ENCODE measurements at places on chromosomes 11 and 22.

DNA sequence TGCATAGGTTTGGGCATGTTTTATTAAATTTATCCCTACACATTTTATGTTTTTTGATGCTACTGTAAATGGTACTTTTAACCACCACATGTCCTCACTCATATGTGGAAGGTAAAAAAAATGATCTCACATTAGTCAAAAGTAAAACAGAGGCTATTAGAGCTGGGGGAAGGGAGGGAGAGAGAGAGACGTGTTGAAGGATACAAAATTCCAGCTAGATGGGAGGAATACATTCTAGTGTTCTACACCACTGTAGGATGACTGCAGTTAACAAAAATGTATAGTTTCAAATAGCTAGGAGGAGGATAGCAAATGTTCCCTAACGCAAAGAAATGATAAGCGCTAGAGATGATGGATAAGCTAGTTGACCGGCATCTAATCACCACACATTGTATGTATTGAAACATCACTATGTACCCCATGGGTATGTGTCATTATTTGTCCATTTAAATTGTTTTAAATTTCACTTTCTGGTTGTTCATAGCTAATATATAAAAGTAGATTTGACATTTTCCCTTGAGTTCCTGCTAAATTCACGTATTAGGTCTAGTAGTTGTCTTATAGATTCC, 9.9 kb upstream of the GNB1L start:
- no peak for DNase-seq

DNA sequence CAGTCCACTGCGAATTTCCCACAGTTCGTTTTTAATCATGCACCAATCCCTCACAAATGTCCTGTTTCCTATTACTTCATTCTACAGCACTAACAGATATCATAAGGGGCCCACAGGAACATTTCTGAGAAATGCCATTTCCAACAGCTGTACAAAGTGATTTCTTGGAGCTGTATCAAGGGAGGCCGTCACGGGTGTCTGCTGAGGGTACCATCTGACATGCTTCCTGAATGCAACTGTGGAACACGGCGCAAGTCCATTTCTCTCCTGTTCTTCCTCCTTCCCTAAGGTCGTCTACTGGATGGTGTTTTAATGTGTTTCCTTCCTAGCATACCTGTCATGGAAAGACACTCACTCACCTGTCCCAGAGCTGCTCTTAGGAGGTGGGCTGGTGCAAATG, 320.7 kb downstream of the LARGE1 start:
- DNase-seq = no peak

DNA sequence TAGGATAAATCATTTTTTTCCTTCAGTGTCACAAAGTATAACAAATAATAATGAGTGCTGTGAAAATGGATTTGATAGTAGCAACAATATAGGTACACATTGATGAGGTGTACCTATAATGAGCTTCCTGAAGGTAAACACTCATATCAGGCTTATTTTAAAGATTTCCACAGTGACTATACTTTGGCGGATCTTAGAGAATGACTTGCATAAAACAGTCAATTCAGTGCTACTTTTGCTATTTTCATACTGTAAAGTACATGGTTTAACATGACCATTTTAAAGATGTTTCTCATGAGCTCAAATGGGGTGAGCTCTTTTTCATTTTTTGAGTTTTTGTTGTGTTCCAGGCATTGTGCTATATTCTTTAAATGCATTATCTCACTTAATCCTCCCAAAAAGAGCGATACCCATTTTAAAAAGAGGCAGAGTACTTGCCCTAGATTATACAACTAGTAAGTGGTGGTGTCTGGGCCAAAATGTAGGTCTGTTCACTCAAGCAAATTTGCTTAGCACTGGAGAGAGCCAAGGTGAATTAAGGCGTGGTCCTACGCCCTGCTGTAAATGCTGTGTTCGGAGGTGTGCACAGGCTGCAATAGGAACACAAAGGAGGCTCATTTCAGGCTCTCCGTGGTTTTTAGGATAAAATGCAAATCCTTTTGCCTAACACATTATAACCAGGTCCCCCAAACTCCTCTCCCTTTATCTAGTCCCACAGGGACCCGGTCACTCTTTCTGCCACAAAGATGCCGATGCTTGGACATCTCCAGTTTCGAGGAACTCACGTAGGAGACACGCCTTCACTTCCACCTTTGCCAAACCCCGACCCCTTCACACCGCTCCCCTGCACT, 617 bp upstream of the ALKBH3 start:
- no peak for DNase-seq

- DNase-seq = no peak
Observed at GRCh38 chr11:61010466-61011228, 39.2 kb downstream of the CD6 start.

- DNase-seq = no peak
Observed at GRCh38 chr11:27650988-27651387, 49.3 kb downstream of the BDNF start.

DNA sequence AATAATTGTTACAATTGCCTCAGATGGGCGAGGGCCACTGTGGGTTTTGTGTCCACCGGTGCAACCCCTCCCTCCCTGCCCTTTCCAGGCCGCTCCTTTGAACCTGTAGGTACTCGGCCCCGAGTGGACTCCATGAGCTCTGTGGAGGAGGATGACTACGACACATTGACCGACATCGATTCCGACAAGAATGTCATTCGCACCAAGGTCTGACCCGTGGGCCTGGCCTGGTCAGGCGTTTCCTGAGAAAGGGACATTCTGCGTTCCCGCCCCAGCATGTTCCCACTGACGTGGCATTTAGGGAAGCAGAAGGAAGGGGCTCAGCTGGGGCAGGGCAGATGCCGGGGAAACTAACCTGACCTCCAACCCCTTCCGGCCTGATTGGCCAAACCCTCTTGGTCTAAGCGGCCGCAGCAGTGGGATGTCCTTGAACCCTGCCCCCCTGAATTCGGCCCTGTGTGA, 10.1 kb downstream of the SIDT2 start:
- no peak for DNase-seq

DNA sequence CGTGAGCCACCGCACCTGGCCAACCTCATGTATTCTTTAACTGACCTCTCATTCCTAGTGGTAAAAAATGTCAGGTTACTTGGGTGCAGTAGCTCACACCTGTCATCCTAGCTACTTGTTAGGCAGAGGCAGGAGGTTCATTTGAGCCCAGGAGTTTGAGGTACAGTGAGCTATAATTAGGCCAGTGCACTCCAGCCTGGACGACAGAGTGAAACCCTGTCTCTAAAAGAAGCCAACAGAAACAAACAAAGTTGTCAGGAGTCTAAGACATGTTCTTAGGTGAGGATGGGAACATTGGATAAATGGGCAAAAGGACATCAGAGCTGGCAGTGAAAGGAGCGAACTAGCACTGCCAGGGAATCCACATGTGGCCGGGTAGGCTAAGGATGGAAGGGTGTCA, 18.1 kb downstream of the MADD start:
- no peak for DNase-seq

- no peak for DNase-seq
Observed at GRCh38 chr11:888310-889212, 22.0 kb downstream of the CHID1 start.

GRCh38 chr11:100719809-100720221, 32.7 kb downstream of the ARHGAP42 start:
- DNase-seq = no peak

- no peak for DNase-seq
Observed at GRCh38 chr22:39278040-39278439, 33.3 kb upstream of the PDGFB start.

DNA sequence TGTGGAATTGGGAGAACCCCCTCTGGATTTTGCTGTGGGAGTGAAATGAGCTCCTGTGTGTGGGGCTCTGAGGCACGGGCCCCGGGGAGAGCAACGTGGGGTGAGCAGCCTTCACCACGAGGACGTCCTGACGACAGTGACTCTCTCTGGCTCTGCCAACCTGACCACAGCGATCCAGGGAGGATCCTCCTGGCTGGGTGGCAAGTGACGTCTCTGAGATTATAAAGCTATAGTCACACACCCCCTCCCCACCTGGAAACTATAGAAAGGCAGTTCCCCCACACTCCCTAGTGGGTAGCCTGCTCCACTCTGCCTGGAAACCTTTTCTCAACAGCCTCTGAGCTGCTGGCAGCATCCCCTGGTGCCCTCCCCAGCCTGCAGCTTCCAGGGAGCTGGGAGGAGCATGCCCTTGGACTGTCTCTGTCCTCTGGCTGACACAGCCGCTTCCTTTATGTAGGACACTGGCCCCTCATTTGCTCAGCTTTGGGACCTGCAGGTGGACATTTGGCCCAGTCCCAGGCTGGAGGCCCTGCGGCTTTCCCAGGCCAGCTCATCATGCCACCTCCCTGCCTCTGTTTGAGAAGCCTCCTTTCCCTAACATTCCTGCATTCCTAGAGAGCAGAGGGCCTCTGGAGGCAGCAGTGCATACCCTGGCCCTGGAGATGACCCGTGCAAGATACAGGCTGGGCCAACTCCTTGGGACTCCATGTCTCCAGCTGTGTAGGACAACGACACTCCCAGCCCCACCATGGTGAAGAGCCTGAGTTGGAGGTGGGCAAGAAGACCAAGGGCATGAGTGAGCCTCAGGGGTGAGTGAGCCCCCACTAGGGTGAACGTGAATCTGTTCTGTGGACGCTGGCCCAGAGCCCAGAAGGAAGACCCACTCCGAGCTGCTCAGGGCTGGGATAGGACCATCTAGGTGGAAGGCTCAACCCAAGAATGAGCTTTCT, 314.0 kb downstream of the NTM start:
- DNase-seq = no peak

GRCh38 chr11:35066783-35067423, 72.1 kb upstream of the CD44 start:
- no peak for DNase-seq

GRCh38 chr11:33691066-33691864, 9.4 kb downstream of the C11orf91 start:
- DNase-seq = no peak

DNA sequence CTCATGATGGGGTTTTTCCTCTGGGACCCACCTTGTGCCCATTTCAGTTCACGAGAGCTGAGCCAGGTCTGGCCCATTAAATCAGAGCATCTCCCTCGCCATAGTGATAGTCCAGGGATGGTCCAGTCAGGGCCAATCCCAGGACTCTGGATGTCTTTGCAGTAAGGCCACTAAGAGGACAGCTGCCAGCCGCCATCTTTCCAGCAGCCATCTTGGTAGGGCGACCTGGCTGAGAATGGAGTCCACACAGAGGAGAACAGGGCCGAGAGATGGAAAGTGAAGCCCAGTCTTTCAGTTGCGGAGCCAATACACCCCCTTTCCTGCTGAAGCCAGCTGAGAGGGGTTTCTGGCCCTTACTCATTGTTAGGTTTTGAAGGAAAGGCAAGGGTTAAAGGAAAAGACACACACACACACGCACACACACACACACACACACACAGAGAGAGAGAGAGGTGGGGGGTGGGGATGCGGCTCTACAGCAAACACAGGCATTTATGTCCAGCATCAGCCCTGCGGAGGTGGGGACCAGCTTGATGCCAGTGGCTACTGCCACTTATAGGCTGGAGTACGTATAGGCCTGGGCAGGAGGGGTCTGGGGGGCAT, 12.4 kb upstream of the KIAA0930 start:
- no peak for DNase-seq

DNA sequence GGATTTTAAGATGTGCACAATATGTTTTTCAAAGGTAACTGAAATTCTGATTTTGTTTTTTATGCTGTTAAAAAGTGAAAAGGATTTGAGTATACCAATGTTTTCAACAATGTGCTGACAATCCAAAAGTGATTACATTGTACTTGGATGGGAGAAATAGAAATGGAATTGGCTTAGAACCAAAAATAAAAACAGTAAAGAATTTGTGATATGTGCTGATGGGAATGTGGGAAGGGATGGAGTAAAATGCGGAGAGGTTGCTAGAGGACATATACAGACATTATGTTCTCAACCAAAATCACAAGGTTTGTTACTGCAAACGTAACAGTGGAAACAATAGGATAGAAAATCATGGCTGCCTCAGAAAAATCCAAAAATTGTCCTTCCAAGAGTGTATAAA, 279.3 kb upstream of the TENM4 start:
- DNase-seq = no peak

DNA sequence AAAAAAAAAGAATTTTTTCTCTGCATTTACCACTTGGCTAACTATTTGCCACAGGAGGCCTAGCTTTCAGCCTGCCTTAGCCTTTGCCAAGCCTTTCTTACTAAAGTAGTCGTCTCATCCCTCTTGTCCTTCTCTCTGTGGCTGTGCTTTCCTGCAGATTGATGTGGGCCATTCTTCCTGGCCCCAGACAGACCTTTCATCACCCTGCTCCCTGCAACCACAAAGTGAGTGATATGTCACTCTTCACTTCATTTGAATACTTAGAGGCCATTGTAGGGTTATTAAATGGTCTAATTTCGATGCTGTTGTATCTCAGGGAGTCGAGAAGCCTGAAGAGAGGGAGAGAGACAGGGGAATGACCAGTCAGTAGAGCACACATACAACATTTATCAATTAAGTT, 37.6 kb downstream of the ART5 start:
- no peak for DNase-seq

DNA sequence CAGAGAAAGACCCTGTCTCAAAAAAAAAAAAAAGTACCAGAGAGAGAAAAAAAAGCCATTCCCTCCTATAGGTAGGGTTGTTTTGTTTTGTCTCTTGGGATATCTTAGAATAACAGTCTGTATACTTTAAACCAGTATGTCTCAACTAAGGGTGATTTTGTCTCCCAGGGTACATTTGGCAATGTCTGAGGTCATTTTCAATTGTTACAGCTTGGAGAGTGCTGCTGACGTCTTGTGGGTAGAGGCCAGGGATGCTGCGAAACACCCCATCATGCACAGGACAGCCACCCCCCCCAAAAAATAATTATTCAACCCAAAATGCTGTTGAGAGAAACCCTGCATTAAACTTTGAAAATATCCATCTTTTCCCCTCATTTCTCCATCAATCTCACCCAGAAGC, 56.1 kb upstream of the CRTAM start:
- DNase-seq = no peak

DNA sequence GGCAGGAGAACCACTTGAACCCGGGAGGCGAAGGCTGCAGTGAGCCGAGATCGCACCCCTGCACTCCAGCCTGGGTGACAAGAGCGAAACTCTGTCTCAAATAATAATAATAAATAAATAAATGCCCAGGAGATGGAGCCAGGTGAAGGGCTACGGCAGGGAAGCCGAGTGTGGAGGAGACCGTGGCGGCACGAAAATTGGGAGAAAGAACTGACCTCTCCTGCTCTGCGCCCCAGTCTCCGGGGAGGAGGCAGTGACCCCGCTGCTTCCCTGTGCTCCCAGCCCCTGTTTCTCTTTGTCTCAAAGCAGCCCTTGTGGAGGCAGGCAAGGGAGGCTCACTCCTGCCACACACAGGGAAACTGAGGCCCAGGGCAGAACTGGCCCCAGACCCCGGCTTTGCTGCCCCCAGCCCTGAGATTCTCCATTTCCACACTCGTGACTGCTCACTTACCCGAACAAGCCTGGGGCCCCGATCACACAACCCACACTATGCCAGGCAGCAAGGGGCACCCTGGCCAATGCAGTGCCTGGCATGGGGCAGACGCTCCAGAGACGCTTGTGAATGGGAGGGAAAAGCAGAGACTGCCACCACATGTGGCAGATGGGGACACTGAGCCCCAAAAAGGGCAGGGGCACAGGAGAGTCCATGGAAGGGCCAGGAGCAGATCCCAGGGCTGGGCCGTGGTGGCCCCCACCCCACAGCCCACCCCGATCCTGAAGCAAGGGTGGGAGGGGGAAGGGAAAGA, 80.4 kb upstream of the PRR5 start:
- no peak for DNase-seq
